NCI-H1092 (cell line): ENCODE measurements at places on chromosomes 1 and 21.

GRCh38 chr1:60281360-60281932, 207.9 kb upstream of the C1orf87 start:
- peak; percentile 58 for DNase-seq

DNA sequence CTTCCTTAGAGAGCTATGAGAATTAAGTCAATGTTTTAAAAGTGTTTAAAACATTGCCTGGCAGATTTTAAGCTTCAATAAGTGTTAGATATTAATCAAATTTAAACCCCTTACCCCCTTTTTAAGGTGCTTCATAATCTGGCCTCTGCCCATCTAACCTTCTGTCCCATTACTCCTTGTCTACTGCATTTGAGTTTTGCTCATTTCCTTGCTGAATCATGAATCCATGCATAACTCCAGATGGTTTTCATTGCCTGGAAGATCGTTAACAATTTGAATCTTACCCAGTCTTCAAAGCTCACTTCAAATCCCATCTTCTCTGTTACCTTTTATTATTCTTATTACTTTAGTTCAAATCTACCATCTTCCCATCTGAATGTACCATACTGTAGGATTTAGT, 4.6 kb downstream of the HJV start:
- no peak for DNase-seq

GRCh38 chr1:172779491-172779890, 120.6 kb downstream of the FASLG start:
- DNase-seq = no peak

DNA sequence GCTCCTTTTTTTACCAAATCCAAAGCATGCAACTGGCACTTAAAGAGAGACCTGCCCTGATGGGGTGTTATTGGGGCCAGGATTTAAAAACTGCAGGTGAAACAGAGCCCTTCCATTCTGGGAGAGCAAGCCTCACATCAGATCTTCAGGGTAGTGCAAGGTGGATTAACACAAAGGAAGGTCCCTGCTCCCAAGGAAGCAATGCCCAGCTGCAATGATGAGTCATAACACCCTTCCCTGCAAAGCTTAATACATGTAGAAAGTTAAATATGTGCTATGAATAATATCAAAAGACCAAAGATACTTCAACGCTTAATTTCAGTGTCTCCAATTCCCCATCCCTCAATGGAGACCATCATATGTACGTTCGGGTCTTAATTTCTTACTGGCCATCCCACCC, 508.0 kb downstream of the OMA1 start:
- DNase-seq = no peak

DNA sequence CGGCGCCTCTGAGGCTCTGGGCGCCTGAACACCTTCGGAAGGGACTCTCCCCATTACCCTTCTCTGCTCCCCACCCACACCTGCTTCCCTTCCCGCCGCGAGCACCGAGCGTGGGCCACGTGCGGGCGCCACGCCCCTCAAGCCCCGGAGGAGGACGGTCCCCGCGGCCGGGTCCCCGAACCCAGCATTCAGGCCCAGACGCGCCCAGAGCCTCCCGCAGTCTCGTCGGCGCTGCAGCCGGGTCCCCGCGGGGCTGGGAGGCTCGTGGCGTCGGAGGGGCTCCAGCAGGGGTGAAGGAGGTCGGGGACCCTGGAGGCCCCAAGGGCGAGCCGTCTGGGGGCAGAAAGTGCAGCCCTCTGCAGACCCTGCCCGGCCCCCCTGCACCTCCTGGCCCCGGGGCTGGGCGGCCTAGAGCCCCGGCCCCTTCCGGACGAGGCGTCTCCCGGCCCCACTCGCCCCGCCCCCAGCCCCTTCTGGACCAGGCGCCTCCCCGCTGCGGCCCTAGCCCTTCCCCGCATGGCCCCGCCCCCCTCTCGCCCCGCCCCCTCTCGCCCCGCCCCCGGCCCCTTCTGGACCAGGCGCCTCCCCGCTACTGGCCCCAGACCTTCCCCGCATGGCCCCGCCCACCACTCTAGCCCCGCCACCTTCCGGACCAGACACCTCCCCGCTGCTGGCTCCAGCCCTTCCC, 378 bp upstream of the SMIM1 start:
- no peak for DNase-seq

GRCh38 chr1:41242342-41243078, 404 bp upstream of the SCMH1 start:
- no peak for DNase-seq

- no peak for DNase-seq
These were observed 1.8 kb downstream of the SON start for GRCh38 chr21:33544451-33545195.

- DNase-seq = no peak
These were observed 289.4 kb downstream of the CHRM3 start for GRCh38 chr1:239675735-239676134.

DNA sequence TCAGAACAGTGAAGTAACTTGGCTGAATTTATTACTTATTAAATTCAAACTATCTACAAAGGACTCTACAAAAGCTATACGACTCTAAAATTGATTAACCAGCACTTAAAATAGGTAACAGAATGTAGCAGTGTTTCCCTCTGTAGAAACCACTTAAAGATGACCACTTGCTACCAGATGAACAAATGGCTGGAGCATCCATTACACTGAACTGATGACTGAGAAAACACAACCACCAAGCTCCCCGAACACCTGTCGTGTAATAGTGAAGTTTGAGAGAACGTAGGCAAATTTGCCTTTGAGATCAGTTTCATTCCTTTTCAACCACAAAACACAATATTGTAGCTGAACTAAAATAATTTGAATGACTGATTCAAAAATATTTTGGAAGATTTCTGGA, 226.7 kb downstream of the KCNT2 start:
- DNase-seq = peak; percentile 48

GRCh38 chr1:179184403-179184802, 45.1 kb downstream of the ABL2 start:
- no peak for DNase-seq

- DNase-seq = no peak
These were observed 232.7 kb downstream of the KCNJ6 start for GRCh38 chr21:37683396-37684114.

GRCh38 chr1:30757352-30758120, at the start of gene LAPTM5:
Gene LAPTM5, minus strand, starts transcription at chr1:30757774. Its CDS starts 29 bp downstream, at chr1:30757745.
- DNase-seq = no peak

DNA sequence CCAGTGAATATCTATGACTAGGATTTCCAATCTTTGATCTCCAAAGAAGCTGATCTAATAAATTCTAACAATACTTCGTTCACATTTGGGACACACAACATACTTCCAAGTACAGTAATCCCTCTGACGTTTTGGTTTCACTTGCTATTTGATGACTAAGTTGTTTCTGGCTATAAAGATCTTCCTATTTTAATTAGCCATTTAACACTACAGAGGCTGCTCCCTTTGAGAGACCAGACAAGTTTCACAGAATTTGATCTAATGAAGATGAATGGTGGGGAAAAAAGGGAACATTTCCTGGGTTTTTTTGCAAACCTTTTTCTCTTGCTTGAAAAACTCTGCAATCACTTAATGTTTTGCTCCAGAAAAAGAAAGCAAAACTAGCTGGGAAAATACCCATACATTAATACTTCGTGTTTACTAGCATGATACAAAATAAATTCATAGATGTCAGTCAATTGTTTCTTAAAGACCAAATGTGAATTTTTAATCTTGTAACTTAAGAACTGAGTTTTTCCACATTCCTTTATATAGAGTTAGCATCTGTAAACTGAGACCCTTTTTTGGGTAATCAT, 28.0 kb upstream of the GLIS1 start:
- no peak for DNase-seq

DNA sequence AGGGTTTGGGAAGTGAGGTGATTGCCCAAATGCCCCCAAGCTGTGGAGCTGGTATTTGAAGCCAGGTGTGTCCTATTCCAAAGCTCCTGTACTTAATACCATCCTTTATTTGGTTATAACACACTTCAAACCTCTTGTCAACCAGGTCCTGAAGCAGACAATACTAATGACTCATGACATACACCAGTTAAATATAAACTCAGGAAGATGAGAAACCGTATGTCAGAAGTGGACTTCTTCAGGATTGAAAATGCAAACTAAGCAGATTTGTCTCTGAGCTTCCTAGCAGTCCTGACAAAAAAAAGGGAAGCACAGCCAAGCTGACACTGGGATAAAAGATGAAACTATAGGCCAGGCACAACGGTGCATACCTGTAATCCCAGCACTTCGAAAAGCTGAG, 70.6 kb downstream of the ALPL start:
- no peak for DNase-seq

DNA sequence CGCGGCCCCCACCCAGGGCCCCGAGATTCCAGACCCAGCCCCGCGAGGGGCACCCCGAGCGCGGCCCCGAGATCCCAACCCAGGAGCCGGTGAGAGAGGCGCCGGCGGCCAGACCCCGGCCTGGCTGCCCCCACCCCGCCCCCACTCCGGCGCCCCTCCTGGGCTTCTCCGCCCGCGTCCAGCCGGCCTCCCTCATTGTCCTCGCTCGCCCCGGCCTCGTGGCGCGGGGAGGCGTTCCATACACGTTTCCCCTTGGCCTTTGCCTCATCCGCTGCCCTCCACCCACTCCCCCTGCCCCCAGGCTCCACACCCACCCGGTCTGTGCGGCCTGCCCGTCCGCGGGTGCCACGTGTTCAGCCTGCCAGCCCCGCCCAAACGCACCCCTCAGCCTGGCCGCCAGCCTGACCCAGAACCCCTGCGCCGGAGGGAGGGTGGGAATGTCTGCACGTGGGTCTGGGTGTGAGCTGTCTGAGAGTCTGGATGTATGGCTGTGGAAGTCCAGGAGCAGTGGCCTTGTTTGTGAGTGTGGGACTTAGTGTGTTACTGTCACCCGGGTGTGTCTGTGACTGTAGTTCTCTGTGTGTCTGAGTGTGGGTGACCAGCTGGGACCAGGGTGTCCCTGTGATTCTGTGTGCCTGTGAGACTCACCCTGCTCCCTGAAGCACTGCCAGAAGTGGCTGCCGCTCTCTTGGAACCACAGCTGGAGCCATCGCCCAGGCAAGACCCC, 681 bp downstream of the B4GALT2 start:
- peak; percentile 31 for DNase-seq

DNA sequence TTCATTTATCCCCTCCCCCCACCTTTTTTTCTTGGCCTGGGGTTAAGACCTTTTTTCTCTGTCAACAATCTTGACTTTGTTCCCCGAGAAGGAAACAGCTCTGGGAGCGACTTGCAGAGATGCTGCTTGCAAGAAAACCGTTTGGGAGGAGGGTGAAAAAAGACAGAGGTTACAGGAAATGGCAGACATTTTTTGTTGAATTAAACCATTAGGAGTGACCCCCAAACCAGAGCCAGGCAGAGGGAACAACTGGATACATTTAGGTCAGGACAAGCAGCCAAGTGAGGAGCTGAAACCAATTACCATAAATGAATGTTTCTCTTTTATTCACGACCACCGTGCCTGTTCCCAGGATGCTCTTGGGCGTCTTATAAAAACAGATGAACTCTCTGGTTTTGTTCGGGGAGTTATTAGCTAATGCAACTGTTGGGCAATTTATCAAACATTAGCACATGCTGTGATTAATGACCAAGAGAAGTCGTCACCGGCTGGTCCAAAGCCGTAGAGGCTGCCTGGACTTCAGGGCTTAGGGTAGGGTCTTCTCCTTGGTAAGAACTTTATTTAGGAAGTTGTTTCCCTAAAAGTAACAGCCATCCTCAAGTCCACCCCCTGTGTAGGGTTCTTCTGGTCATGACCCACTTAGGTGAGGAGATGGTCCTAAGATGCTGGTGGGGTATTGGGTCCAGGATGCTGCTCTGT, 141.0 kb downstream of the FOXD2 start:
- no peak for DNase-seq

GRCh38 chr1:161706482-161707347, at the start of gene FCRLA:
Gene FCRLA, plus strand, starts transcription at chr1:161707229. Its CDS starts 36 bp downstream, at chr1:161707265.
- DNase-seq = no peak

- DNase-seq = no peak
These were observed 159.7 kb downstream of the PCNX2 start for GRCh38 chr1:233135833-233136232.

DNA sequence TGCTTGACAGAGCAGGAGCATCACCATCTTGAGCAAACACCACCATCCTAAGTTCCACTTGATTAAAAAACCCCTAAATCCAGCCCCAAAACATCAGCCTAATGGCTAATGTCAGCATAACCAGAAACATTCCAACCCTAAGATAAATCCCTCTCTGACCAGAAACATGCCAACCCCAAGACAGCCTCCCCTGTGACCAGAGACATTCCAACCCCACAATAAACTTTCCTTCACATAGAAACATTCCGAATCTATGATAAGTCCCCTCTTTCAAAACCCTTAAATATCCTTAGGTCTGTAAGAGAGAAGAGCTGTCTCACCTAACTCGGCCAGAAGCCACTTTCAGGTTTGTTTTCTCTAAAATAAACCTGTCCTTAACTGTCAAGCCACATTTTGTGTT, 17.4 kb upstream of the SLC2A5 start:
- no peak for DNase-seq

DNA sequence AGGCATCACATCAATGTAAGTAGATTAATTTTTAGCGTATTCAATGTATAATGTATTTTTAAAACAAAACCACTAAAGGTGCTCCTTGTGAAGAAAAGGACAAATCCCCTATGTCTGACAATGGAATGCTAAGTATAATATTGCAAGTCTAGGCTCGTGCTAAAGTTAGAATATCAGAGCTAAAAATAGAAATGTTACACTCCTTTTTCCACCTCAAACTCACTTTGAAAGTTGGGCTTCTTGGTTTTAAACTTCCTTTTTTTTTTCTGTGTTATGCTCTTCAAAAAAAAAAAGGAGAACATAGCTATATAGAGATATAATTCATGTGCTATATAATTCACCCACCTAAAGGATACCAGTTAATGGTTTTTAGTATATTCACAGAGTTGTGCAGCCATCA, 3.6 kb upstream of the SERBP1 start:
- no peak for DNase-seq

- DNase-seq = no peak
These were observed 18.4 kb upstream of the TSPAN2 start for GRCh38 chr1:115107516-115108260.

DNA sequence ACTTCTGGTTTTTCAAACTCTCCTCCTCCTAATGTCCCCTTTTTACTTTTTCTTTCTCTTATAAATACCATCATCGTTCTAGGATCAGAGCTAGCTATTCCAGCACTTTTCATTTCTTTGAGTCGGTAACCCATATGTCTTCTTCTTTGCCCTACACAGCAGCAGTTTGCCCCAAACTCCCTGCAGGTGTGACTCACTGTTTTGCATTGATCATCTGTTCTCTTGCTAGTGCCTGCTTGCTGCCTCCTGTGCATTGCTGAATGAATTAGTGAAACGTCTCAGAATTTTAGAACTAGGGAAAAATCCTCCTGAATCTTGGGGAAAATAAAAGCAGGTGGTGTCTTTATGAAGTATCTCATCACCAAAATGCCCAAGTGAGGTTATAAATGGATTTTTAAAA, 21.7 kb downstream of the KCNK2 start:
- no peak for DNase-seq

DNA sequence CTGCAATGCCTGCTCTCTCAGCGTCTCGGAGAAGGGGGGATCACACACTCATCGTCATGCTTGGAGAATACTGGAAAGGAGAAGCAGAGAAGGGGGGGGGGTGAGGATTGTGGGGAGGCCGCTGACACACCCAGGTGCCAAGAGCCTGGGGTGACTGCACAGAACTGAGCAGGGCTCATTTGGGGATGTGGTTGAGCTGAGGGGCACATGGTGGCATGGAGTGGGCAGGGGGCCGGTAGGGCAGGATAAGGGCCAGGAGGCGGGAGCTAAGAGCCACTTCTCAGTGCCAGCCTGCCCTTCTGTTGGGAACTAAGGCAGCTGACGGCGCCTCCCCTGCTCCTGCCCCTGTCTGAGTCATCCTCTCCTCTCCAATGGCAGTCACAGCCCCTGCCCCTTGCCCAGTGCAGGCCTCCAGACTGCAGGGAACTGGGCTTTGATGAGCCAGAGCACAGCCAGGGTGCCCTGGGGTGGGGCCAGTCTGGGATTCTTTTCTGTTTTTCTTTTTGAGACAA, 27.2 kb downstream of the MRPL37 start:
- no peak for DNase-seq

GRCh38 chr21:39422527-39423241, 22.9 kb downstream of the LCA5L start:
- DNase-seq = no peak
